ENCODE measurements at places on chromosomes 6 and 20. TPM values are rescaled to one million over a fixed set of nuclear protein-coding genes. Genes with fewer than 3 reads are reported as not detected.

GRCh38 chr20:1757606-1758512 is 100.3 kb upstream of the SIRPG start:
- H3K4me1 ChIP-seq, result peaks cover 8% of the 10 kb centered on the region
- no peak for DNase-seq
- no peaks in the 10 kb centered on the region for H3K36me3 ChIP-seq
- peaks cover 2% of the 10 kb centered on the region for H3K27me3 ChIP-seq

DNA sequence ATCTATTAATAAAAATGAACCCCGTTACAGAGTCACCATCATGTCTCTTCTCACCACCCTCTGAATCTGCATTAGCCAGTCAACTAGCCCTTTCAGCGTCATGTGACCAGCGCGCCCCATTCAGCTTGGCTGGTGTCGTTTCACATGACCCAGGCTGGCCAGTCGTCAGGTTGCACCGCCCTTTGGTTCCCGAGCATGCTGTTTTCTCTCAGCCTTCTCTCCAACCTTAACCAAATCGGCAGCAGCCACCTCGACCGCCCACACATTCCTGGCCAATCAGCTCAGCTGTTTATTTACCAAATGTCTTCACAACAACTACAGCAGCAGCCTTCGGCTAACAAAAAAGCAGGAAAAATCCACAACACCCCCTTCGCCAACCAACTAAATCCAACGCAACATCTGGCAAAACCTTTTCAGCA is 5.6 kb downstream of the SRSF3 start:
- H3K36me3 ChIP-seq, result peaks cover 85% of the 10 kb centered on the region
- H3K27ac ChIP-seq, result peak overlapping the region; percentile 9
- H3K4me3 ChIP-seq, result peak overlapping the region; percentile 98
- peak; percentile 55 for DNase-seq

The HLA-DOB gene
- total RNA-seq, result 0.79 TPM

The ETV7 gene
- 2.4 TPM for total RNA-seq

The KHDRBS2 gene
- total RNA-seq, result not detected

GRCh38 chr20:3250091-3250504 is 11.1 kb upstream of the SLC4A11 start:
- no peak overlapping the region for H3K27ac ChIP-seq
- no peak for DNase-seq
- H3K4me1 ChIP-seq, result peaks cover 10% of the 10 kb centered on the region
- peaks cover 11% of the 10 kb centered on the region for H3K36me3 ChIP-seq
- H3K4me3 ChIP-seq, result no peak overlapping the region
- H3K27me3 ChIP-seq, result peaks cover 6% of the 10 kb centered on the region

DNA sequence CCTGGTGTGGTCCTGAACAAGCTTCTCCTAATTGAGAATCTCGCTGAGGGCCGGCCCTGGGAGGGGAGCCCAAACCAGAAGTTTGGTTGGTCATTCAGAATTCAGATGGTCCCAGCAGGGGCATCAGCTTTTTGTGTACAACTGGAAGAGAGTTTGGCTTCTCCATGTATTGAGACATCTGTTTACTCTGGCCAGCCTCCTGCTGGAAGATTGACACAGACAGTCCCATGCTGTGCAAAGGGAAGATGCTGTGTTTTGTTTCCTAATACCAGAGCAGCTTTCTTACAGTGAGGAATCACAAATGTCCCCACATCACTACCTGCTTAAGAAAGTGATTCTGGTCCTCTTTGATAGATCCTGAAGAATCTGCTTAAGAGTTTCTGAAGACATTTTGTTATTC is 97.8 kb downstream of the PLEKHG1 start:
- no peak overlapping the region for H3K4me3 ChIP-seq
- H3K4me1 ChIP-seq, result no peaks in the 10 kb centered on the region
- no peak for DNase-seq
- no peak overlapping the region for H3K27ac ChIP-seq

GRCh38 chr6:31152781-31153180 is 4.8 kb downstream of the CCHCR1 start:
- H3K4me1 ChIP-seq, result peaks cover 5% of the 10 kb centered on the region
- no peak overlapping the region for H3K4me3 ChIP-seq
- no peak for DNase-seq
- no peaks in the 10 kb centered on the region for H3K27me3 ChIP-seq
- no peaks in the 10 kb centered on the region for H3K36me3 ChIP-seq

DNA sequence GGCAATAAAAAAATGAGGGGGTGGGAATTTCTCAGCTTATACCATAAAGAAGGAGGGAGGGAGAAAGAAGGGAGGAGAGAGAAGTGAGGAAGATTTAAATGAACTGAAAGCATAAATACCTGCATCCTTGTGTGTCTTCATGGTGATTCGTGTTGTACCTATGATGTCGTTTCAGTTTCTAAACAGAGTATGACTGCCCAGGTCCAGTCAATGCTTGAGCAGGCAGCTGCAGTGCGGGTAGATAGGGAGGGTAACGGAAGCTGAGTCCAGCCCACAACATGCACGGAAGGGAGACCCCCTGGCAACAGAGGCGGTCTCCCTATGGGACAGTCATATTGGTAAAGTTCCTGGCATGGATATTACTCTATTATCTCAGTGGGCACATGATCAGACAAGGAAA is 184.5 kb downstream of the KIF16B start:
- H3K36me3 ChIP-seq, result no peaks in the 10 kb centered on the region
- H3K4me3 ChIP-seq, result no peak overlapping the region
- no peaks in the 10 kb centered on the region for H3K27me3 ChIP-seq
- no peak overlapping the region for H3K27ac ChIP-seq
- no peak for DNase-seq
- H3K4me1 ChIP-seq, result no peaks in the 10 kb centered on the region

DNA sequence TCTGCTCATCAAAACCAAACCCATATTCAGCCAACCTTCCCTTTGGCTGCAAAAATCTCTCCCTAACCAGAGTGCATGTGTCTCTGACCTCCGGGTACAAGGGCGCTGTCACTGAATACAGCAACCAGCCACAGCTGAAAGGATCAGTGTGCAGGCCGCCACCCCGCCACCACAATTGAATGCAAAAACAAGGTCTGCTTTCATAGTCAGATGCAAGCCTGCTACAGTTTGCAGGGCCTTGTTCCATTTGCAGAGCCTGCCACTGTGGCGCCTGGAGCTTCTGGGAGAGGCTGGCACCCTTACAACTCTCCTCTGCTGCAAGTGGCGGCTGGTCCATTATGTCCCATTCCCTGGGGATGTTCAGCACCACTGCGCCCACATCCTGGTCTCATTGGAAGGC is 23.5 kb downstream of the MDGA1 start:
- DNase-seq, result no peak
- H3K27ac ChIP-seq, result no peak overlapping the region
- H3K27me3 ChIP-seq, result no peaks in the 10 kb centered on the region
- H3K4me3 ChIP-seq, result no peak overlapping the region
- no peaks in the 10 kb centered on the region for H3K36me3 ChIP-seq

DNA sequence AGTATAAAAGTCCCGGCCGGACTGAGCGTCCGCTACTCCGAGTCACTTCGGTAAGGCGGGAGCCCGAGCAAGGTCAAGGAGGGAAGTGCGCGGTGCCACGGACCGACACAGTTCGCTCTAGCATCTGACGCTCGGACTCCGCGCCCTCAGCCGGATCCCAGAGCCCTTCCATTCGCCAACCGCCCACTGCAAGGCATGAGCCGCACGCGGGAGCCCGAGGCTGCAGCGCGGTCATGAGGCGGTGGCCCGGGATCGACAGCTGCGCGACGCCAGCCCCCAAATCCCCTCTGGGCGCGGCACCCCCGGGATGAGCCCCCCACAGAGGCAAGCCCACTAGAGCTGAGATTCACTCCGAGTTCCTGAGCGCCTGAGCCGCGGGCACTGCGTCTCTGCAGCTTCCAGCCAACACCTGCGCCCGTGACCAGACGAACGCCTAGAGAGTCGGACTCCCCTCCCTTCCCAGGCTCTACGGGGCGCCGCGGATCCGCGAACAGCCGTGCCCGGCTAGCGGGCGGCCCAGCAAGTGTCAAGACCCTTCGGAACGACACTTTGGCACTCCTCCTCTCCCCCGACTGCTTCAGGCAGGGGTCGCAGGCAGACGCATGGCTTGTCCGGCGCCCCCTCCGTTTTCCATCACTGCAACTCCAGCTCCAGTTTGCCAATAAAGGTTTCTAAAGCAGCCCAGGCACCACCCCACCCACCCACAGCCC is 725 bp upstream of the ISM1 start:
- peak; percentile 6 for DNase-seq
- peak overlapping the region; percentile 28 for H3K4me3 ChIP-seq

DNA sequence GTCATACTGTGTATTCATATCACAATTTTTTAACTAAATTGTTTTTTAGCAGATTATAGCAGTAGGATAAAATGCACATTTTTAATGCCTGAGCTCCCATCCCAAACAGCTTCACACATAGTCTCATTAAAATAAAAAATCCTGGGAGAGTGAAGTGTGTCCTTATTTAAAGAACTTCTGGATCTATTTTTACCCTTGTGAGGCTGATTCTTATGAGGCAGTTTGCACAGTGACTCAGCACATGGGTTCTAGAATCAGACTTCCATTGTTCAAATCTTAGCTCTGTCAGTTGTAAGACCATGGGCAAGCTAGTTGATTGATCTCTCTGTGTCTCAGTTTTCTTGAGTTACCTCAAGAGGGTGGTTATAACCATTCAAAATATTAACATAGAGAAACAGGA is 72.3 kb downstream of the MACROD2 start:
- no peak for DNase-seq
- H3K4me1 ChIP-seq, result peaks cover 3% of the 10 kb centered on the region
- H3K4me3 ChIP-seq, result no peak overlapping the region
- H3K27me3 ChIP-seq, result no peaks in the 10 kb centered on the region

The GTSF1L gene
- total RNA-seq, result not detected

DNA sequence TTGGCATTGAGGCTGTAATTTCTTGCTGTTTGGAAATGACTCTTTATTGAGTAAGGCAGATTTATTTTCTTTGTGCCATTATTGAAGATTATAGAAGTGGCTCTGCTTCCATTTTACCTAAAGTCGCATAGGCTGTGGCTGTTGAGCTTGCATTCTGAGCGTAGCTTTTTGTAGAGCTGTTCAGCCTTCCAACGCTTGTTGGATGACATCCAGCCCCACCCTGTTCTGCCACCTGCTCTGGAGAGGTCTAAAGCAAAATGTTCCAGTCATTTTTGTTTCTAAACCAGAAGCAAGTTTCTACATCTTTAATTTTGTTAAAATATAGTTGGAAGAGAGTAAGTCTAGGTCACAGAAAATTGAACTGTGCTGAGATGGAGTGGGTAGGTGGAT is 24.4 kb downstream of the UST start:
- DNase-seq, result no peak
- H3K4me3 ChIP-seq, result no peak overlapping the region
- H3K4me1 ChIP-seq, result peaks cover 5% of the 10 kb centered on the region

DNA sequence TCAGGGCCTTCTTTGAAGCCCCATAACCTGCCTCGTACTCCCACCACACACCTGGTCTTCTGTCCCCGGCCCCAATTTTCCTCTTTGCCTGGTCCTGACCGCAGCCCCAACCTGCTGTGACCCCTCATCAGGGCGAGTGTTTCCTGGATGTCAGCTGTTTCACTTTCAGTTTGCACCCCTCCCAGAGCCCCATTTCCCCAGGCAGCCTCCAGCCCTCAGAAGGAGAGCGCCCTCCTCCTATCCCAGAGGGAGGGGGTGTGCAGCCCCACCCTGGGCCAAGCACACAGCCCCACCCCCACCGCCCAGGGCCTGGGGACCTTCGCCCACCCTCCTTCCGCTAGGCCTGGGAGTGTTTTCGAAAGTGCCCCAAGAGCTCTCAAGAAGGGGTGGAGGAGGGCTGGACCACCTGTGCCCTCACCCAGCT is 1.5 kb downstream of the BAK1 start:
- H3K27ac ChIP-seq, result no peak overlapping the region
- H3K4me3 ChIP-seq, result peak overlapping the region; percentile 91
- no peak for DNase-seq
- H3K27me3 ChIP-seq, result no peaks in the 10 kb centered on the region
- peaks cover 22% of the 10 kb centered on the region for H3K36me3 ChIP-seq
- H3K4me1 ChIP-seq, result peaks cover 9% of the 10 kb centered on the region

The CDSN gene
- 0.22 TPM for total RNA-seq

DNA sequence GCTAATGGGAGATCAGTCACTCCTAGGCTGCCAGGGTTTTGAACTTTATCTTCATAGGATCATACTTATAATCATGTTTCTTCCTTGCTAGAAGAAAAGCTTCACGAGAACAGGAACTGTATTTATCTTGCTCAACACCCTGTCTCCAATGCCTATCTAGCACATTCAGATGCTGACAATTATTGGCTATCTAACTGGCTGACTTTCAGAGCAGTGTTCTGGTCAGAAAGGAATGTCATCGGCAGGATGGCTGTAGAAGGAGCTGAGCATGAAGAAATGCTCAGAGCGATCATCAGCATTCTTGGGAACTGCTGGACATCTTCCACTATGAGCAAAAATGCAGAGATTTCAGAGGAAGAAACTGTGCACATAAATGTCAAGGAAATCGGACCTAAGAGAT is 628.0 kb upstream of the NRSN1 start:
- no peaks in the 10 kb centered on the region for H3K27me3 ChIP-seq
- DNase-seq, result peak; percentile 38
- no peak overlapping the region for H3K27ac ChIP-seq

DNA sequence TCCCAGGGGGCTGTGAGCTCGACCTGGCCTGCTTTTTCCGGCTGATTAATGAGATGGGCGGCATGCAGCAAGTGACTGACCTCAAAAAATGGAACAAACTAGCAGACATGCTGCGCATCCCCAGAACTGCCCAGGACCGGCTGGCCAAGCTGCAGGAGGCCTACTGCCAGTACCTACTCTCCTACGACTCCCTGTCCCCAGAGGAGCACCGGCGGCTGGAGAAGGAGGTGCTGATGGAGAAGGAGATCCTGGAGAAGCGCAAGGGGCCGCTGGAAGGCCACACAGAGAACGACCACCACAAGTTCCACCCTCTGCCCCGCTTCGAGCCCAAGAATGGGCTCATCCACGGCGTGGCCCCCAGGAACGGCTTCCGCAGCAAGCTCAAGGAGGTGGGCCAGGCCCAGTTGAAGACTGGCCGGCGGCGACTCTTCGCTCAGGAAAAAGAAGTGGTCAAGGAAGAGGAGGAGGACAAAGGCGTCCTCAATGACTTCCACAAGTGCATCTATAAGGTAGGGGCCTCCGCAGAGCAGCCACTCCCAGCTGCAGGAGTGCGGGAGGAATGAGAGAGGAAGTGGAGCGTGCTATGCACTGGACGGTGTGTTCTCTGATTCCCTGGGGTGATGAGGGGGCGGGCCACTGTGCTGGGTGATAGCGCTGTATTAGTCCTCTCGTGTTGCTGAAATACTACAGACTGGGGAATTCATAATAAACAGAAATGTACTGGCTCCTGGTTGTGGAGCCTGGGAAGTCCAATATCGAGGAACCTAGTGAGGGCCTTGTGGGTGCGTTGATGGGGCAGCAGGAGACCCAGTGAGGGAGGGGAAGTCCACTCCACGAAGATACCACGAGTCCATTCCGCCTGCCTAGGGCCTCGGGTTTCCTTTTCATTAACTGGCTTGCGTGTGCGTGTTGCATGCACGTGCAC is 161.7 kb downstream of the DTNBP1 start:
- DNase-seq, result no peak
- H3K36me3 ChIP-seq, result peaks cover 6% of the 10 kb centered on the region
- no peak overlapping the region for H3K27ac ChIP-seq
- H3K4me1 ChIP-seq, result peaks cover 30% of the 10 kb centered on the region
- no peak overlapping the region for H3K4me3 ChIP-seq

- no peak overlapping the region for H3K4me3 ChIP-seq
- no peaks in the 10 kb centered on the region for H3K4me1 ChIP-seq
- no peaks in the 10 kb centered on the region for H3K36me3 ChIP-seq
- no peak overlapping the region for H3K27ac ChIP-seq
- no peak for DNase-seq
- peaks cover 15% of the 10 kb centered on the region for H3K27me3 ChIP-seq
Observed at GRCh38 chr20:63125838-63126601, 89.9 kb downstream of the YTHDF1 start.

All from astrocyte (in vitro differentiated cells and primary cell).